Lung microvascular endothelial cell (primary cell): ENCODE measurements at places on chromosomes 13 and 19. TPM values are rescaled to one million over a fixed set of nuclear protein-coding genes. Genes with fewer than 3 reads are reported as not detected.

The MIDN gene
- 3.2 and 5.4 TPM in 2 replicates for total RNA-seq

The PLEKHJ1 gene
- 51.4 and 75.8 TPM in 2 replicates for total RNA-seq

The EFNA2 gene
- under 0.01 TPM in 1 of 2 replicates, not detected in the other for total RNA-seq

The OR10H1 gene
- not detected in 2 replicates for total RNA-seq

The ATP8B3 gene
- total RNA-seq, result 0.20 and 0.65 TPM in 2 replicates

The ZNF560 gene
- total RNA-seq, result under 0.01 TPM in 2 replicates

The CACNA1A gene
- total RNA-seq, result under 0.01 and 0.20 TPM in 2 replicates

The RASGRP4 gene
- not detected in 2 replicates for total RNA-seq

The ZNF729 gene
- total RNA-seq, result not detected in 2 replicates

The SERPINE3 gene
- not detected in 2 replicates for total RNA-seq

The ZNF544 gene
- 41.4 and 58.5 TPM in 2 replicates for total RNA-seq

The CAB39L gene
- total RNA-seq, result 6.2 and 6.3 TPM in 2 replicates

The F10 gene
- total RNA-seq, result 0.22 and 0.60 TPM in 2 replicates

The ALOX5AP gene
- total RNA-seq, result 0.22 TPM in 1 of 2 replicates, not detected in the other

The MBD3L4 gene
- total RNA-seq, result not detected in 2 replicates

The C19orf81 gene
- total RNA-seq, result 0.65 TPM in 1 of 2 replicates, not detected in the other

The CGB5 gene
- total RNA-seq, result not detected in 2 replicates

The HS6ST3 gene
- under 0.01 TPM in 1 of 2 replicates, not detected in the other for total RNA-seq

The IL27RA gene
- total RNA-seq, result 1.2 and 4.1 TPM in 2 replicates

The LGI4 gene
- not detected in 2 replicates for total RNA-seq

The NPHS1 gene
- not detected in 2 replicates for total RNA-seq

The DCT gene
- not detected in 2 replicates for total RNA-seq

The LGALS14 gene
- total RNA-seq, result not detected in 2 replicates

The PSG3 gene
- total RNA-seq, result not detected in 2 replicates

The RAX2 gene
- not detected in 2 replicates for total RNA-seq

The FCAR gene
- total RNA-seq, result not detected in 2 replicates

The IGSF23 gene
- total RNA-seq, result 0.22 TPM in 1 of 2 replicates, not detected in the other

The ADGRE3 gene
- total RNA-seq, result not detected in 2 replicates

The ZNF708 gene
- 5.7 and 9.5 TPM in 2 replicates for total RNA-seq

The CEACAM21 gene
- total RNA-seq, result 6.8 and 10.7 TPM in 2 replicates

The SYNE4 gene
- total RNA-seq, result under 0.01 TPM in 1 of 2 replicates, not detected in the other

The CGB8 gene
- not detected in 2 replicates for total RNA-seq

The ZNF552 gene
- 4.6 and 8.5 TPM in 2 replicates for total RNA-seq

The RASIP1 gene
- total RNA-seq, result 51.4 and 74.0 TPM in 2 replicates

The NLRP4 gene
- not detected in 2 replicates for total RNA-seq

The FLT3LG gene
- total RNA-seq, result 0.79 and 0.87 TPM in 2 replicates

The LRRC63 gene
- total RNA-seq, result under 0.01 TPM in 2 replicates

The DNAAF3 gene
- total RNA-seq, result 0.22 and 0.40 TPM in 2 replicates

The BEST2 gene
- not detected in 2 replicates for total RNA-seq

The ARHGEF7 gene
- 176 and 179 TPM in 2 replicates for total RNA-seq

The ZNF546 gene
- total RNA-seq, result 2.4 and 5.6 TPM in 2 replicates

The FGF14 gene
- total RNA-seq, result 0.79 and 1.5 TPM in 2 replicates
